Caco-2 (cell line): ENCODE measurements at places on chromosomes 5 and 9.

- DNase-seq: no peak
Measured at GRCh38 chr5:154517181-154517580, 39.2 kb upstream of the HAND1 start.

DNA sequence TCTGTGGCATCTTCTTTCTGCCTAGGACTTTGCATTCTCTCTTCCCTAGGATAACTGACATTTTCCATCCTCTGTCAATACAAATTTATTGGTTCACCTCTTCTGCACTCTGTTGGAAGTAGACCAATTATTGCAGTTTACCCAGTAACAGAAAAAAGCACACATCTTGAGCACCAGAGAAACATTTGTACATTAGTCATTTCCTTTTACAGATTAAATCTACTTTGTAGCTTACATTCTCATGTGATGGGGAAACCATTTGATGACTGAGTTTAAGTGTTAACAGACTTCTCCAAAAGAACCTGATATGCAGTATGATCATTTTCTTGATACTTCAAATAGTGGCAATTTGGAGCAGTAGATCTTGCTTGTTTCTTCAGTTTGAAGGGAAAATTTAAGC lies 1098.8 kb downstream of the DTWD2 start:
- DNase-seq: no peak

DNA sequence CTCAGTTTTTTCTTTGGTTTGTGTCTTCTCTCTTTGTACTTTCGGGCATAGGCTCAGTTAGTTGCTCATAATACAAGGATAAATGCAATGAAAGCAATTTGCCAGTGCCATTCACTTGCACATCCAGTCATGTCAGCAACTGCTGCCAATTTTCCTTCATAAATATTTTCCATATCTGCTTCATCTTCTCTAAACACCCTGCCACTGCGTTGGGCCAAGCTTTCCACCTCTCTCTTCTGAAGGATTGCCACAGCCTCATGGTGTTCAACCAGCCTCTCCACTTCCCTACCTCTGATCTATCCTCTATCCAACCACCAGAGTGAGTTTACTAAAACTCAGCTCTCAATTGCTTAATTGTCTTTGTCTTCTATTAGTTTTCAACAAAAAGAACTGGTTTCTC lies 192.5 kb upstream of the ZNF462 start:
- DNase-seq: no peak

GRCh38 chr5:42929871-42930270 lies 110.2 kb downstream of the ANXA2R start:
- DNase-seq: no peak

GRCh38 chr5:92237896-92238295 lies 854.8 kb upstream of the ARRDC3 start:
- DNase-seq: no peak

DNA sequence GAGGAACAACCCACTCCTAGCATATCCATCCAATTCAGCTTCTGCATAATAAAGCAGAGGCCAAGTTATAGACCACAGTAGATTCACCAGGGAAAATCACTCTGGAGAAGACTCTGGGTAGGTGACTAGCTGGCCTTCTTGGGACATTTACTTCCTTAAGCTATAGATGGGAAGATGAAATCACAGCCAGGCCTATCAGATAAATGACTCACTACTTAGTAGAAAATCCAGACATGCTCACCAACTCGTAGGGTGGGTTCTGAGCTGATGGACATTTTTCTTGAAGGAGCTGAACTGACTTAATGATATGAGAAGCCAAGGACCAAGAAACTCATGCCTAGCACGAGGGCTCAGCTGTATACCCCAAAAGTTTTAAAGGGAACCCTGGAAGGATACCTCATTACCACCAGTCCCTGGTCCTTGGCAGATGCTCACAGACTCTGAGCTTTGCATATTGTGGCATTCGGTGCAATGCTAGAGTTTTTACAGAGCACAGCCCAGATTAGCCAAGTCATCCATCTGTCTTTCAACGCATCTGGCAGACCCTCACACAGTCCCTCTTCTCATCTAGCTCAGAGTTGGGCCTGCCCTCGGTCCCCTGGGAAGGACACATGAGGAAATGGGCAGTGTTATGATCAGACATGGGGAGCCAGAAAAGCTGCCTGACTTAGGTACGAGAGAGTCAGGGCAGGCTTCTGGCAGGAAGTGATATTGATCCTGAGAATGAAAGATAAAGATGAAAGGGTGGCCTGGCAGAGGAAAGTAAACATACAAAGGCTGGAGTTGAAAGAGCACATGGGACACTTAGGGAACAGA lies 15.0 kb downstream of the ACSL6 start:
- DNase-seq: no peak

GRCh38 chr9:133752739-133753446 lies 14.7 kb upstream of the SARDH start:
- no peak for DNase-seq

- DNase-seq: no peak
Measured at GRCh38 chr9:68798423-68798822, 93.4 kb downstream of the PIP5K1B start.

DNA sequence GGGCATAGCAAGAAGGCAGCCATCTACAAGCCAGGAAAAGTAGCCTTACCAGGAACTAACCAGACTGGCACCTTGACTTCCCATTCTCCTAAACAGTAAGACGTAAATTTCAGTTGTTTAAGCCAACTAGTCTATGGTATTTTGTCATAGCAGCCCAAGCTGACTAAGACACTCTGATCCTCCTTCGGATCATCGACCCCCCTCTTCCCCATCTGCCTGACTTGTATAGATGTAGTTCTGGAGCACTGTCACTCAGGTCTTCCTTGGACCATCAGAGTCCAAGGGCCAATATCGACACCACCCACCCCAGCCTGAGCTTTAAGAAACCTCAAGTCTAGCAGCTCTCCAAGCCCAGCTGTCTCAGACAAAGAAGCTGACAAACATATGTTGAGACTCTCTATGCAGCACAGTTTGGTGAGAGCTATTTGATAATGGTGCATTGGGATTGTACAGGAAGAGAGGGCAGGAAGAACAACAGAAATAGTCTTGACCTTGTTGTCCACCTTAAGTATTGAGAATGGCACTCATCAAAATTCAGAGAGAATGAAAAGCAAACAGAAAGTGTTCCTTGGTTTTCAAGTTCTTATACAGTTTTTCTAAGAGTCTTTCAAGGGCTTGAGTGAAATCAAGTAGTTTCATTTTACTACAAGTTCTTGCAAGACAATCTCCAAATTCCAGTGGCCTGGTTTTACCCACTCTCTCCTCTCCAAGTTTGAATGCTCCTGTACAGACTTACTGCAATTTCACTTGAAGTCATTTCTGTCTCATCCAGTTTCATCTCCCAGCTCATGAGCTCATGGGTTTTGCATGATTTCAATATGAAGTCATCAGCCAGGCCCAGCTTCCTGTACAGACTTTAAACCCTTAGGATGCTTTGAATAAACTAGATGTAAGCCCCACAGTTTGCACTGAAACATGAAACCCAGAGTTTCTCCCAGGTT lies 122.3 kb upstream of the RAI14 start:
- DNase-seq: no peak

DNA sequence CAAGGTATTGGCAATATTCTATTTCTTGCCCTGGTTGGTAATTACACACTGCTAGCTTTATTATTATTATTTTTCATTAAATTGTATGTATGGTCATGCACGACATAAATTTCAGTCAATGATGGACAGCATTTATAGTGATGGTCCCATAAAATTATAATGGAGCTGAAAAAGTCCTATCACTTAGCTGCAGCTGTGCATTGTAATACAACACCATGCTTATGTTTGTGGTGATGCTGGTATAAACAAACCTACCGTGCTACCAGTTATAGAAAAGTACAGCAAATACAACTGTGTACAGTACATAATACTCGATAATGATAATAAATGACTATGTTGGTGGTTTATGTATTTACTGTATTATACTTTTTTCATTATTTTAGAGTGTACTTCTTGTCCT lies 65.5 kb downstream of the NR3C1 start:
- DNase-seq: no peak

- no peak for DNase-seq
Measured at GRCh38 chr5:165617491-165617890, 2112.1 kb downstream of the MAT2B start.

- DNase-seq: no peak
Measured at GRCh38 chr5:177361418-177362291, 3.9 kb downstream of the RGS14 start.

- DNase-seq: no peak
Measured at GRCh38 chr9:12798066-12798770, 23.4 kb downstream of the LURAP1L start.

- DNase-seq: no peak
Measured at GRCh38 chr9:137236936-137237421, 4.1 kb upstream of the TUBB4B start.

GRCh38 chr9:1013021-1013420 lies 36.6 kb downstream of the DMRT3 start:
- no peak for DNase-seq

- DNase-seq: no peak
Measured at GRCh38 chr5:140603734-140604133, 29.2 kb downstream of the CD14 start.

DNA sequence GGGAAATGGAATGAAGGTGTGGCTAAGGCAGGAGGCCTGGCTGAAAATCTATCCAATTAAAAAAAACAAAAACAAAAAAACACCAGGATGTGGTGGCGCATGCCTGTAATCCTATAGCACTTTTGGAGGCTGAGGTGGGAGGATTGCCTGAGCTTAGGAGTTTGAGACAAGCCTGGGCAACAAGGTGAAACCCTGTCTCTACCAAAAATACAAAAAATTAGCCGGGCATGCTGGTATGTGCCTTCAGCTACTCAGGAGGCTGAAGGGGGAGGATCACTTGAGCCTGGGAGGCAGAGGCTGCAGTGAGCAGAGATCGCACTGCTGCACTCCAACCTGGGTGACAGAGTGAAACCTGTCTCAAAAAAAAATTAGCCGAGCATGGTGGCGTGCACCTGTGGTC lies 21.1 kb downstream of the GRHPR start:
- no peak for DNase-seq

- no peak for DNase-seq
Measured at GRCh38 chr5:113172231-113172826, 195.7 kb downstream of the DCP2 start.

DNA sequence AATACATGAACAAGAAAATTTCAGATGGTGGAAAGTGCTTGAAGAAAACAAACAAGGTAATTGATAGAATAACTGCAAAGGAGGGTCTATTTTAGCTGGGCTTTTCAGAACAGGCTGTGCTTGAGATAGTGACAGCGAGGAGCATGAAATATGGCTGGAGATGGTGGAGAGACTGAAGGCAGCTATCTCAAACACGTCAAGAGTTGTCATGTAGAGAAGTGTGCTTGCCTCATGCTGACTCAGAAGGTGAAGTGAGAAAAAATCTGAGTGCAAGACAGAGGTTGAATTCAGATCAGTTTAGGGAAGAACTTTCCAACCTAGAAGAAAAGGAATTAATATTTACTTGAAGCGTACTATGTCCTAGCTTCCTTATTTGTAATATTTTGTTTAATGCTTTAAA lies 115.5 kb upstream of the RANBP3L start:
- no peak for DNase-seq

GRCh38 chr5:3325972-3326840 lies 269.4 kb upstream of the IRX1 start:
- DNase-seq: no peak

DNA sequence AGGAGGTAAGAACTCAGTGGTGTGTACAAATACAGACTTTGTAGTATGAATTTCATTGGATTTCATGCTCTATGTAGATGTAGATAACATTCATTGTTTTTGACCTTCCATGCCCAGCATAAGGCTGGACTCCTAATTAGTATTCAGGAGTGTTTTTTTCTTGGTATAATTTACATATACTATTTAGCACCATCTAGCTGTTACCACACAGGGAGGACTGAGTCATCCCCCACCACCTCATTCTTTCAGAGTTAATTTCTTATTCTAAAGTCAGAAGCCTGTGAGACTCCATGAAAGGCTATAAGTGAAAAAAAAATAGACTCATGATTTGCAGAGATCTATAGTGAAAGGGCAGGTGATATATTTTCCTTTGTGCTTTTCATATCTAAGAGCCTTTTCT lies 555.0 kb downstream of the PRR16 start:
- no peak for DNase-seq

DNA sequence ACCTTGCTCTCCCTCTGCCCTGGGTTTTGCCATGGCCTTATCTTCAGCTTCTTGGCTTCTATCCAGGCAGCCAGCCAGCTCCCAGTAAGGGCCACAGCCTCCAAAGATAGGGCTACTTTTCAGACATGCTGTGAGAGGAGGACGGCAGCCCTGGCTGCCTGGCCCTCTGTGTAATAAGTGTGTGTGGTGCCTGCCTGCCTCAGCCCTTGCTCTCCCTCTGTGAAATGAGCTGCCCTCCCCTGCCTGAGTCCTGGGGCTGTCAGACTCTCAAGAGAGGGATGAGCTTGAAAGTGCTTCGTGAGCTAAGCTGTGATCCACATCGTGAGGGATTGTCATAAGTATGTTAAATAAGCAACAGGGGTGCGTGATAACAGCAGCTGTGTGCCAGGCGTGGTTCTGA lies 8.1 kb downstream of the NDST1 start:
- DNase-seq: no peak

DNA sequence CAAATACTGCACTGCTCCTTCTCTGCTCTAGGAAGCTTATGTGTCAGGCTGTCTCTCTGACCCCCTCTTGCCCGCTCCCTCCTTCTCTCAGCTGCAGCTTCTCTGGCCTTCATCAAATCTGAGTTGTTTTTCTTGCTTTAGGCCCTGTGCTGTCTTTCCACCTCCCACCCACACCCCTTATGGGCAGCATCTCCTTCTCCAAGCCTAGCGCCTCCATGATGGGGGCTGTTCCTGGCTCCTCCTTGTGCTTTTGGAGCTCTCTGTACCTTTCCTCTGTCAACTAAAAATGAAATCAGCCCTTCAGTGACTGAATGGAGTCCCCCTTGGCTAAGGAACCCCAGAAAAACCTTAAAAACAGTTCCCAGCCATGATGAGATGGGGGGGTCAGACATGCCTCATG lies 6.6 kb upstream of the CFAP157 start:
- no peak for DNase-seq

DNA sequence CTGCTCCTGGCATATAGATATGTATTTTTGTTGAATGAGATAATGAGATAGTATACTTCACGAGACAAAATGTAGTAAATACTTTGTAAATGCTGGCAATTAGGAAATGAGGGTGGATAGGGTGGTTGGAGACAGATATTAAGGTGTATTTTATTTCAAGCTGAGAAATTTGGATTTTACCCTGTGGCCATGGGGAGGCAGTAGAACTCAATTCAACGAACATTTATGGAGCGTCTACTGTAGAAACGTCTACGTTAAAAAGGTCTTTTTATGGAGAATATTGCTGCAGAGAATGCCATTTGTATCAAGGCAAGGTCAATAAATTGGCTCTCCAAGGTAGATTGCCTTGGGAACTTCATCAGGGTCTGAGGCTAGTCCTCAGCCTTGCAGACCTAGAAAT lies 21.5 kb upstream of the RALGPS1 start:
- no peak for DNase-seq

DNA sequence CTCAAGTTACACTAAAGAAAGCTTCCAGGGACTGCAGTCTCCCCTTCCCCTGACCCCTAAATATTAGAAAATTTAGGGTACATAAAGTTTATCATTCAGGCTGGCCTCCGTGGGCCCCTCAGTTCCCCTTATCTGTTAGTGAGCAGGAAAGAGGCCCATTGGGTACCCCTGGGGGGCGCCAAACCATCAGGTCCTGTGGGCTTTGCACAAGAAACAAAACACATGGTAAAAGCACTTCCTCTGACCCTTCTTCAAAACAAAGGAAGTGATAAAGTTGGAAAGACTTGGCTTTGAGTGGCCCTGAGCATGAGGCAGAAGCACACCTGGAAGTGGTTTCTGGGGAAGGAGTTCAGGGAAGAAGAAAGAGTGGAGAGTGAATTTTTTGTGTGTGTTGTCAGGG lies 213.0 kb downstream of the SMARCA2 start:
- peak; percentile 40 for DNase-seq
